ENCODE measurements at places on chromosomes 4 and X.

DNA sequence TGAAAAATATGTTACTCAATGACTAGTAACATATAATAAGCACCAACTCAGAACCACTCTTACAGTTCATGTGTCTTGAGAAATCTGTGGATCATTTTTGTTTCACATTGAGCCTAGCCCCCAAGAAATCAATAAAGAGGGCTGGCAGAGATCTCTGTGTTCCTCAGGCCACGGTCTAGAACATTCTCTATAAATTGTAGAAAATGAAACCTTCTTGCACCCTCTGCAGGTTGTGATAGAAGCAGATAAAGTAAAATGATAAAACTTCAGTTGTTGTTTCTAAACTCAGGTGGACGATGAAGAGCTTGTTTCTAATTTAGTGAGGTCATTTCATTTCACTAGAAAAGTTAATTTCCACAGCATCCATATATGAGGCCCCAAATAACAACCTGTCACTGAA lies 182.7 kb downstream of the KIT start:
- no peak for DNase-seq

- DNase-seq, result no peak
Measured at GRCh38 chr4:10035130-10035529, 13.8 kb upstream of the SLC2A9 start.

DNA sequence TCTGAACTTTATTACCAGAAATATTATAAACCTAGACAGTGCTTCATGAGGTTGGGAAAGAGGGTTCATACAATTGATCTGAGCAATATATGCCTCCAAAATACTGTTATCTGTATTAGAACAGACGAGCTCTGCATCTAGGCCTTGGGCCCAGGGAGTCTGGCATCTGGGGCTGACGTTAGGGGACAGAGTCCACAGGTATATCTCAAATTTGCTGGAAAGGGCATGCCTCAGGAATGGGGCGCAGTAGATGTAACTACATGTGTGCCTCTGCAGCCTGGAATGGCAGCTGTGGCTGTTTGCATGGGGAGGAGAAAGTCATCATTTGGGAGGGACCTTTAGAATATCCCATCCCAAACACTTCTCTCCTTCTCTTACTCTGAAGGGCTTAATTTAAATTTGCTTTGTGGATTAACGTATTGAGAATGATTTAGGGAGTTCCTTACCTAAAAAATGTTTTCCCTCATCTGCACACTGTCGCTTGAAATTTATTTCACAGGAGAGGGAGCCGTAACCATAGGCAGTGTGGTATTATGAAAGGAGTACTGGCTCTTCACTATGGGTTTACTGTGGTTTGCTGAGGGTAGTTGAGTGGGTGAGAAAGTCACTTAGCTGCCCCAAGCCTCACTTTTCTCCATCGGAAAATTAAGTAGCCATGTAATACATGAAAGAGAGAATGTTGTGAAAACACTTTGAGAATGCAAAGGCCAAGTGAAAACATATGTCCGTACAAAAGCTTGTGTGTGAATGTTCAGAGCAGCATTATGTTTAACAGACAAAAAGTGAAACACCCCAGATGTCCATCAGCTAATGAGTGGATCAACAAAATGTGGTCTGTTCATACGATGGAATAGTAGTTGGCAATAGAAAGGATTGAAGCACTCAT lies 5.9 kb downstream of the ADD1 start:
- no peak for DNase-seq

GRCh38 chrX:18422325-18422724 lies 3.1 kb upstream of the CDKL5 start:
- DNase-seq, result no peak

- DNase-seq, result no peak
Measured at GRCh38 chrX:110059410-110059809, 56.5 kb downstream of the TMEM164 start.

- no peak for DNase-seq
Measured at GRCh38 chr4:71828470-71828869, 44.6 kb upstream of the GC start.

DNA sequence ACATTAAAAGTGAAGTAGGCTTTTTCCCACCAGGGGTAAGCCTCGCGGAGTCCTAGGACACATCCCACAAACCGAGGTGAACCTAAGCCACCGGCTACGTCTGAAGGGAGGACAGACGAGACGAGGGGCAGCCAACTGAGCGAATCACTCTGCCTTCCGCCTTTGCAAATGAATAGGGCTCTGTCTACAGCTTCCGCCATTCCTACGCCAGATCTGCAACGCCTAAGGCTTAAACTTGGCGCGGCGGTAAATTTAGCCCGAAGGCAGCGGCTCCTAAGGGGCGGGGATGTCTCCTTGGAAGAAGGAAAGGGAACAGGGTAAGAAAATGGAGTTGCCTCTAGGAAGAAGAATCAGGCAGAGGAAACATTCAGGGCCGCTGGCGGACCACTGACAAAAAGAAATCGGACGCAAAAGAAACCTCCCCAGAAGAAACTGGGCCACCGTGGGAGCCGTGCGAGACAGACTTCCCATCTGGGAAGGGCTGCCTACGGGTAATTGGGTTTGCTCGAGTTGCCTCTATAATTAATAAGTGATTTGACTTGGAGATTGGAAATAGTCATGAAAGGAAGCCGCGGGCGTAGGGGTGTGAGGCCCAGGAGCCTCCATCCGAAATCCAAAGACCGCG lies 90.5 kb downstream of the BCOR start:
- DNase-seq, result no peak

- DNase-seq, result no peak
Measured at GRCh38 chrX:65576160-65576559, 41.6 kb upstream of the LAS1L start.

- no peak for DNase-seq
Measured at GRCh38 chr4:168569066-168569930, 72.4 kb downstream of the PALLD start.

DNA sequence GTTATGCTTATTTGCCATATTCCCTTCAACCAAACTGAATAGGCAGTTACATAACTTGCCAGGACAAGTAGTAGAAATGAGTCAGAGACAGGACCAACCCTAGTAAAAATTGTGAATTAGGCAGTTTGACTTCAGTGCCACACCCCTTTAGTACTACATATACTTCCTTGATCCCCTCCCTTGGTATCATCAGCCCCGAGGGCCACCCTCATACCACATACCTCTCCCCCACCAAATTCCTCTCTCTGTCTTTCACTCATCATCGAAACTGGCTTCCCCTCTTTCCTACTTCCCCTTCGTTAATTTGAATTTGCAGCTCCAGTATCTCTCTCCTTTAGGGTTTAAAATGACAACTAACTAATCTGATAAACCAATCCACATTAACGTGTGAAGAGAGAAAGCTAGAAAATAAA lies 7.9 kb upstream of the PTPN13 start:
- no peak for DNase-seq

GRCh38 chr4:140068271-140068670 lies 85.7 kb downstream of the MAML3 start:
- DNase-seq, result no peak

GRCh38 chr4:87910795-87911194 lies 64.7 kb upstream of the SPP1 start:
- DNase-seq, result no peak
